ENCODE measurements at places on chromosomes 3 and 15.

- DNase-seq, result no peak
Observed at GRCh38 chr15:35626571-35627318, 80.8 kb upstream of the DPH6 start.

- DNase-seq, result no peak
Observed at GRCh38 chr3:177831361-177831760, 634.1 kb upstream of the TBL1XR1 start.

- no peak for DNase-seq
Observed at GRCh38 chr3:112671930-112672715, 31.2 kb upstream of the CCDC80 start.

DNA sequence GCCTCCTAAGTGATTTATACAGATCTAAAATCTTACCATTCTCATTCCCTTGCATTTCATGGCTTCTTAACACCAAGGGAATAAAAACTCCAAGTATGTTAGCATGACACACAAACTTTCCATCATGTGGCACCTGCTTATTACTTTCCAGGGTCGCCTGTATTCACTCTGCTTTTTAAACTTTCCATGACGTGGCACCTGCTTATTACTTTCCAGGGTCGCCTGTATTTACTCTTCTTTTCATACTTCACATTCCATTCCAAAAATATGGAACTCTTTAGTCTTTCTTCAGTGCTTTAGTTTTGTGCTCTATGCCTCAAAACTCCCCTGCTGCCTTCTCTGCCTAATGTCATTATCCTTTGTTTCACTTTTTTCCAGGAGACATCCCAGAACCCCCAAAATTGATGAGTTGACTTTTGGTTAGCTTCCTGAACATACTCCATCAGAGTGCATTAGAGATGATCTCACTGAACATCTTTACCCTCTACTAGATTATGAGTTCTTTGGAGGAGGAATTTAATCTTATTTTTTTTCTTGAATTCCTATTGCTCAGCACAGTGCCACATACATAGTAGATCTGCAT, 47.0 kb downstream of the CALML4 start:
- DNase-seq, result no peak

DNA sequence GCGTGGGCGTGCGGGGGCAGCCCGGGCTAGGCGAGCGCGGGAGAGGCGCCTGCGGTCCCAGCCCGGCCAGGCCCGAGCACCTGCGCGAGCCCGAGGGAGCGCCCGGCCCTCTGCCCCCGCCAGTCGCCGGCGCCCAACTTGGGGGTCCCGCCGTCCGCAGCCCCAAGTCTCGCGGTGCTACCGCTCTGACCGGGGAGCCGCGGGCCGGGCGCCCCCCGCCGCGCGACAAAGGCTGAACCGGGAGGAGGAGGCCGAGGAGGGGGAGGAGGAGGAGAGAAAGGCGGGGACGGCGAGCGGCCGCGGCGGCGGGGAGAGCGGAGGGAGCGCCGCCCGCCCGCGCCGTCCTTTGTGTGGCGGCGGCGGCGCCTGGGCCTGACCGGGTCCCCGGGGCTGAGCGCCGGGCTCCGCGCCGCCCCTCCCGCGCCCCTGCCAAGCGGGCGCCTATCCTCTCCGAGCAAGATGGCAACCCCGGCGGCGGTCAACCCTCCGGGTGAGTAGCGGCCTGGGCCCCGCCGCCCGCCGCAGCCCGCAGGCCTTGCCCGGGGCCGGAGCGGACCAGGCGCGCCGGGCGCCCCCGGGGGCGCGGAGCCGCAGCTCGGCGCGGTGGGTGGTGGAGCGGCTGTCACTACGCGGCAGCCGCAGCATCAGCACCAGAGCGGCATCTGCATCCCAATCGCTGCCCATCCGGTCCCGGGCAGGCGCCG, at the start of gene ARNT2:
TSS of gene ARNT2 (plus strand) at position 326 of the 704 bp plus-strand sequence. CDS start at position 460, 134 bp downstream.
- DNase-seq, result no peak

DNA sequence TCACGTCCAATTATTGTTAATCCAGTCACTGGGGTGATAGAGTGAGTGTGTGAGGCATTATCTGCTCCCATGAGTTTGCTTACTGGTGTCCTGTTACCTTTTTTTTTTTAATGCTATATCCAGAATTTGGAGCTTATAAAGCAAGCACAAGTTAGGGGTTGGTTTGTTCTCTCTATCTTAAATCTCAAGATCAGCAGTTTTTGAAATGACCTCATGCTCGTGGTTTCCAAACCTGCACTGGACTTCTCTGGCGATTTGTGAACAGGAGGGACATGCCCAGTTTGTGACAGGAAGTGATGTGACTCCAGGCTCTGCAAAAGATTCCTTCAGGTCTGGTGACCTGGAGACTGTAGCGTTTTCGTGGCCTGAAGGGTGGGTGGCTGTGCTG, 25.6 kb downstream of the XYLB start:
- DNase-seq, result no peak

DNA sequence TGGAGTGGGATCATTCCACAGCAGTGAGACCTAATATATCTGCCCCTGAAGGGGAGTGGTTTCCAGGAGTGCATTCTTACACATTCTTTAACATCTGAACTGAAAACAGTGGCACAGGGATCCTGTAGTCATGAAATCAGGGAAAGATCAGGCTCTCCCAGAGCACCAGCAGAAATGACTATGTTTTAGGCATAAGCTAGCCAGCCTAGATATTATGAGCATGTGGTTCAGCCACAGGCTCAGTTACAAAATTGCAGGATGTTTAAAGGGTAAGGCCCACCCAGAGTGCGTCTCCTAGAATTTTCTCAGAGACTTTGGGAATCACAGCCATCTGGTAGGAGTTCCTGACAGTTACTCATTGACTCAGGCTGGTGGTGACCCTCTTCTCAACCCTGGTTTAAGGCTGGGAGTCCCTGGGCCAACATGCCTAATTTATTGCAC, 20.9 kb downstream of the FSTL1 start:
- no peak for DNase-seq

DNA sequence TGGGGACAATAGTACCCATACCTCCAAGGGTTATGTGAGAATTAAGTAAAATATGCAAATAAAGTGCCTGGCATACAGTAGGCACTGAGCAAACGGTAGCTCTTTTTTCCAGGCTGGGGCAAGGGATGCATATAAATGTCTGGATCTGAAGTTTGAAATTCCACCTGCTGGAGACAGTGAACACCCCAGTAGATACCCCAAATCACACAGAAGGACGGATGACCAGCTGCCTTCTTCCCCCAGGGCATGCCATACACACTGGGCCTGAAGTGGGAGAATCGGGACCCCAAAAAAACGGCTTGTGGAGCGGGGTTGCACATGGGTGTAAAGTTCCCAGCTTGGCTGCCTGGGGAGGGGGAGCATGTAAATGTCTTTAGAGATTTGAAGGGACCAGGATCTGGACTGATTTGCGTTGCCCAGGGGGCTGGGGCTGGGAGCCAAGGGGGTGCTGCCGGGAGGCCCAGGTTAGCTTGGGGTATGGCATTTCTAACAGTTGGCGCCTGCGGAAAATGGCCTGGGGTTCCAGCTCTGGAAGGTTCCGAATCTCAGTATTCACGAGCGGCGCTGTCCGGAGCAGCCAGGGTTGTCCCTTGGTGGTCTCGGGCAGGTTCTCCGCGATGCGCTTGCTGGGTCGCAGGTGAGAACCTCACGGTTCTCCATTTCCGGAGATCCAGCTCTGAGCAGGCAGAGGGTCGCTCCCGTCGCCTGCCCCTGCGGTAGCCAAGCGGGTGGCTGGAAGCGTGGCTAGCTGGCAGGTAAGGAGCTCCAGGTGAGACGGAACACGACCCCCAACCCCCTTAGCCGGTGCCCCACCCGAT, 42.6 kb upstream of the POLG start:
- DNase-seq, result no peak

- DNase-seq, result no peak
Observed at GRCh38 chr3:102142379-102143060, 292.3 kb upstream of the ZPLD1 start.

DNA sequence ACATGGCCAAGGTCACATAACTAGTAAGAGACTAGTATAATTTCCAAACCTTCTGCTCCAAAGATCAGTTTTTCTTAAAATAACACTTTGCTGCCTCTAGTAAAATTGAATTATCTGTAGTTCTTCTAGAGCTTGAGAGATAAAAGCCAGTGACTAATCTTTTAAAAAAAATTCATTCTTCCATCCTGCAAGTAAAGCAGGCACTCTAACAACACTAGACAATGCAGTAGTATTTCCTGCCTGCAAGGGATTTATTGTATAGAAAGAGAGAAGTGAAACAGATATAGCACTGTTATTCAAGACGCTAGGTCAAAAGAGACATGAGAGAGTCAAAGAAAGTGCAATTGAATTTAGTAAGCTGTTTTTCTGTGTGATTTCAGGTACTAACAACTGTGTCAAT, 159.5 kb upstream of the TBC1D5 start:
- DNase-seq, result no peak

GRCh38 chr3:105957722-105958121, 88.9 kb upstream of the CBLB start:
- DNase-seq, result peak; percentile 68

DNA sequence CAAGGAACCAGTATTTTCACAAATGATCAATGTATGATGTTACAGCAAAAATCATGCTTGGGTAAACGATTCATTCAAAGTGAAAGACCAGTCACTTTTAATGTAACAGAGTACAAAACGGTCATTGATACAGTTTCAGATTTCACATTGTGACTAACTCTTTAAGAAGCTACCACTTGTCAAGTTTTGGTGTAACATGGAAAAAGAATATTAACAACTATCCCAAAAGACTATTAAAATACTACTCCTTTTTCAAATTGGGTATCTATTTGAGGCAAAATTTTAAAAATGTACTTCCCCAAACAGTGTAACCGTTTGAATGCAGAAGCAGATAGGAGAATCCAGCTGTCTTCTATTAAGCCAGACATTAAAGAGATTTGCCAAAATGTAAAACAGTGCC, 31.7 kb downstream of the AKAP13 start:
- peak; percentile 19 for DNase-seq

- no peak for DNase-seq
Observed at GRCh38 chr3:138418601-138419206, 15.7 kb upstream of the ESYT3 start.

DNA sequence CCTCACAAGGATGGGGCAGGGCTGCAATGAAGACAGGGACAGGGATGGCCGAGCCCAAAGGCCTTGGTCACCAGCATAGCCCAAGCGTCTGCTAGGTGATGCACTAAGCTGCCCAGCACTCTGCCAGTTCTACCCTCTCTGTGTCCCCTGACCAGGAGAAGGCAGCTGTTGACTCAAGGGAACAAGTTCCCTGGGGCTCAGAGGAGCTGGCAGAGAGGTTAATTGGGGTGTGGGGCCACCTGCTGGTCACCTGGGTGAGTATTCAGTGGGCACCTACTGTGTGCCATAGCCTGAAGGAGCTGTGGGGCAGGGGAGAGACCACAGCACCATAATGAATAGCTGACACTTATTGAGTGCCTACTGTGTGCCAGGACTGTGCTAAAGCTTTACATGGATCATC, 22.0 kb upstream of the DOCK3 start:
- peak; percentile 39 for DNase-seq

- peak; percentile 82 for DNase-seq
Observed at GRCh38 chr3:160413613-160414248, 14.3 kb downstream of the SMC4 start.
